Stimulated activated CD4-positive, alpha-beta T cell treated with anti-CD3 and anti-CD28 coated beads, Interleukin-12 subunit alpha, Interleukin-12 subunit beta, amount 100 ng/mL, for 24 hours (primary cell): ENCODE measurements at places on chromosomes 12 and 14.

DNA sequence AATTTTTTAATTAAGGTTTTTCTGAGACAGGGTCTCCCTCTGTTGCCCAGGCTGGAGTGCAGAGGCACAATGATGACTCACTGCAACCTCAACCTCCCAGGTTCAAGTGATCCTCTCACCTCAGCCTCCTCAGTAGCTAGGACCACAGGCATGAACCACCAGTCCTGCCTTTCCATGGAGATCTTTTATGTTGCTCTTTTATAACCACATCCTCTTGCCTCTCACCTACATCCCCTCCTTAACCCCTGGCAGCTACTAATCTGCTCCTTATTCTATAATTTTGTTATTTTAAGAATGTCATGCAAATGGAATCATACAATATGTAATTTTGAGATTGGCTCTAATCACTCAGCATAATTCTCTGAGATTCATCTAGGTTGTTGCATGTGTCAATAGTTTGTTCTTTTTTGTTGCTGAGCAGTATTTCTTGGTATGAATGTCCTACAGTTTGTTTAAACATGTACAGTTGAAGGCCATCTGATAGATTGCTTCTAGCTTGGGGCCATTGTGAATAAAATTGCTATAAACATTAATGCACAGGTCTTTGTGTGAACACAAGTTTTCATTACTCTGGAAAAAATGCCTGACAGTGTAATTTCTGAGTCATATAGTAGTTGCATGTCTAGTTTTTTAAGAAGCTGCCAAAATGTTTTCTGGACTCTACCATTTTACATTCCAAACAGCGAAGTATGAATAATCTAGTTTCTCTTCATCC is 249.2 kb upstream of the AMIGO2 start:
- DNase-seq = no peak

- DNase-seq = no peak
Observed at GRCh38 chr14:81927070-81927469, 393.4 kb upstream of the SEL1L start.

DNA sequence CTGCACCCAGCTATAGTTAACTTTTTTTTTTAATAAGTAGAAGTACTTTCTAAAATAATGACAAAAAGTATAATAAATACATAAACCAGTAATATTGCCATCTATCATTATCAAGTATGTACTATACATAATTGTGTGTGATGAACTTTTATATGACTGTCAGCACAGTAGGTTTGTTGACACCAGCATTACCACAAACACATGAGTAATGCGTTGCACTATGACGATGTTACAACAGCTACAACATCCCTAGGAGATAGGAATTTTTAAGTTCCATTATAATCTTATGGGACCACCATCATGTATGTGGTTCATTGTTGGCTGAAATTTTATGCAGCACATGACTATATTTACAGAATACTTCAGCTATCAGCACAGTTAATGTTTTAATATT is 62.9 kb upstream of the VSX2 start:
- no peak for DNase-seq

GRCh38 chr12:6821591-6822425 is at the start of gene GPR162:
GPR162 (plus strand) TSS chr12:6821821; CDS start chr12:6823899, 2,078 bp downstream.
- DNase-seq = no peak

DNA sequence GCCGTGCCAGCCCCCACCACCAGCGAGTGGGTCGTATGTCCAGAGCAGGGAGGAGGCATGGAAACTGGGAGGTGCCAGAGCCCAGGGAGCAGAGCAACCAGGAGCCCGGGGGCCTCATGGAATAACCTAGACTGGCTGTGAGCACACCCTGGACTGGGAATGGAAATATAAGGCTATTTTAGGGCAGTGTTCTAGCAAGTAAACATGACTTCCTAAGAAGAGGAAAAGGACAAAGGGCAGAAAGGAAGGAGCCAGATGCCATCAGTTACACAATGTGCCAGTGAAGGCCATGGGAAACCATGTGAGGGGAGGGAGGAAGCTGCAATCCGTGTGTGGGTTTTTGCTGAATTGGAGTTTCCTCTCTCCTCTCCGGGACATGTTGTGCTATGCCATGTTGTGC is 18.7 kb upstream of the CPM start:
- no peak for DNase-seq

DNA sequence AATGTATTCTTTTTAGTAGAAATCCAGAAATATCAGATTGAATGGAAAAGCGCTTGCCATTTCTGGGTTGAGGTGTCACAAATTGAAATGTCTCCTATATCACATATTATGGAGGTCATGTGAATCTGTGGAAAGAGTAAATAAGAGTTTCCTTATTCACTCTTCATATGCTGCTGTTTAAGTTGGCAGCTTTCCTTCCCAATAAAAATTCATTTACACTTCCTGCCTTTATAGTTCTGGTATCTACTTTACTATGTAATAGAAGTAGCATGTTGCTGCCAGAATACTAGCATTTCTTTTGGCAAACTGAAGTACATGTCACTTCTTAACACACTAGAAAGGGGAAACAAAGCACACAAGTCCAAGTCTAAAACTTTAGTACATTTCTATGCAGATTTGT is 60.8 kb downstream of the SDR9C7 start:
- no peak for DNase-seq
